ENCODE measurements at places on chromosomes 11 and 22. TPM values are rescaled to one million over a fixed set of nuclear protein-coding genes. Genes with fewer than 3 reads are reported as not detected.

- DNase-seq = no peak
These were observed 45.6 kb downstream of the ZNF280B start for GRCh38 chr22:22462813-22463567.

GRCh38 chr11:59243633-59244032 lies 30.9 kb upstream of the MPEG1 start:
- no peak for DNase-seq

The PDE2A gene
- polyA plus RNA-seq = 26.1 TPM

DNA sequence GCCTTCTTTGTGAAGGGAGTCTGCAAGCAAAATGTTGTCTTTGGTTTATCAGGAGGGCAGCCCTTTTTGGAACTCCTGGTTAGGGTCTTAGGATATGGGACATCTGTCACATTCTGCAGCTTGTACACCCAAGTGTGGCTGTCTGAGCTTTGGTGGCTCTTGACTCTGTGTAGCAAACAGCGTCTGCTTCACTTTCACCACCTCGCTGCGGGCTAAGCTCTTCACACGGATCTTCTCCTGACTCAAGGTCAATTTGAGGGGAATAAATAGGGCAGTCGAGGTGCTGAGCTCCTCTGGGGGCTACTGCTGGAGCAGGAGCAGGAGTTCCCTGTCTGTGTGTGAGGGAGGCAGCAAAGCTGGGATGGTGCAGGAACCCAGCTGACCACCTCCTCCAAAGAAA lies 10.6 kb downstream of the MICAL2 start:
- DNase-seq = no peak

The AMOTL1 gene
- 65.6 TPM for polyA plus RNA-seq

DNA sequence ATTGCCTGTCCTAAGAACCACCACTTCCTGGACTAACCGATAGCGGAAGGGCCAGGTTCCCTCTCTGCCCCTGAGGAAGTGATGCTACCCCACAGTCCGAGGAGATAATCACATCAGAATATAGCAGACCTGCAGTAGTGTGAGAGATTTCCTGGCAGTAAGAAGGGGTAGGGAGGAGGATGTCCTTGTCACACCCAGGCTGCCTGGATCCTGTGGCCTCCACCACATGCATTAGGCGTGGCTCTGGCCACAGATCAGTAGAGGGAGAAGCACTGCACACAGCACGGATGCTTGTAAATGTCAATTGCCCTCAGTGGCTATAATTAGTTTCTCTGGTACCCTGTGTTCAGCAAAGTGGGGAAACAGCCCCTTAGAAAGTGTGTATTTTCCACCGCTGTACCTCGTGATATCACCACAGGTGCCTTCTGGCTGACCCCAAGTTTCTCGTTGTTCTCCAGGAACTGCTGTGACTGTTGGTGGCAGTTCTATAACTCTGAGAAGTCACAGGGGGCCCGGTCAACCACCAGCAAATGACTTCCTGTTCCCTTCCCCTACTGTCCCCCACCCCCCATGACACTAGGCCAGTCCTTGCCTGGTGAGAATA lies 61.8 kb downstream of the UBASH3B start:
- DNase-seq = no peak

The DEUP1 gene
- 0.71 TPM for polyA plus RNA-seq

DNA sequence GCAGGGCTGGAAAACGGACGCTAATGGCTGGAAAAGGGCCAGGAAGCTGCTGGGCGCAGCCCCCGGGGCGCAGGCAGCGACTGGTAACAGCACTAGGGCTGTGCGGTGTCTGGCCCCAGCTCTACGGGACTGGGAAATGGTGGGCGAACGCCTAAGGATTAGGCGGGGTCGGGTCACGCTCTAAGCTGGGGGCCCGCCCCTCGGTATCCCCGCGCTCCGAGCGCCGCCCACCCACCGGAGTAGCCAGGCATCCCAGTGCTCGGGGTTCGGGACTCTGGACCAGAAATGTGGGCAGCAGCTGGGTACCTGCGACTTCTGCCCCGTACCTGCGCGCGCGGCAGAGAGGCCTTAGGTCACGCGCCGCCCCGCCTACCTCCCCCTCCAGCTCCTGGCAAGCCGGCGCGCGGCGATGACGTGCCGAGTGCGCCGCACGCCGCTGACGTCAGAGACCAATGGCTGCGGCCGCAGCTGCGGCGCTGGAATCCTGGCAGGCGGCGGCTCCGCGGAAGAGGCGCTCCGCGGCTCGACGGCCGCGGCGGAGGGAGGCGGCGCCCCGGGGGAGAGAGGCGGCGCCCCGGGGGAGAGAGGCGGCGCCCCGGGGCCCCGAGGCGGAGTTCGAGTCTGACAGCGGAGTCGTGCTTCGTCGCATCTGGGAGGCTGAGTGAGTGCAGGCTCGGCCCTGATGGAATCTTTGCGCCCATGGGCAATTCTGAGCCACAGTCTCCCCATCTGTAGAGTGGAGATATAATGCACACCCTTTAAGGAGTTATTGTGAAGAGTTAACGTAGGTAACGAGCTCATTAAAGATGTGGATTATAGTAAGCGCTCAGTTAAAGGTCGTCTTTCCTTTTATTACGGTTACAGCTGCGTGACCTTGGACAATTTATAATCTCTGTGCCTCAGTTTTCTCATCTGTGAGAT lies at the start of the genes HPS4 and SRRD:
Gene HPS4 (minus strand): TSS at position 345 of the 921 bp plus-strand sequence. CDS start 2,021 bp downstream, outside the sequence.
Gene SRRD (plus strand): TSS at position 439 of the 921 bp plus-strand sequence. CDS start 14 bp downstream, at position 453.
- peak; percentile 91 for DNase-seq

DNA sequence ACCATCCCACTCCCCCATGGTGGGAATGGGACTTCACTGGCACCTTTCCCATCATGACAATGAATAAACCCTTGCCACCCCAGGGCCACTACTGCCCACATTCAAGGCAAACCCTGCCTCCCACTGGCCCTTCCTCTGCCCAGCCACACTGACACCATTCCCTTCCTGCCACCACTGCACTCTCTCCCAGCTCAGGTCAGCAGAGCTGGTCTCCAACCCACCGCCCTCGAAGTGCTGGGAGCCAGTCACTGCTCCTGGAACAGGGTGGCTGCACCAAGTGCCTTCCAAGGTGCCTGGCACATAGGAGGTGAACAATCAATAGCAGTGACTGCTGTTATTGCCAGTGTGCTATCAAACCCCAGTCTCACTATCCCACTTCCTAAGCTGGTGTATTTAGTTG lies 27.1 kb downstream of the PRDM10 start:
- no peak for DNase-seq

The AQP11 gene
- 8.8 TPM for polyA plus RNA-seq

DNA sequence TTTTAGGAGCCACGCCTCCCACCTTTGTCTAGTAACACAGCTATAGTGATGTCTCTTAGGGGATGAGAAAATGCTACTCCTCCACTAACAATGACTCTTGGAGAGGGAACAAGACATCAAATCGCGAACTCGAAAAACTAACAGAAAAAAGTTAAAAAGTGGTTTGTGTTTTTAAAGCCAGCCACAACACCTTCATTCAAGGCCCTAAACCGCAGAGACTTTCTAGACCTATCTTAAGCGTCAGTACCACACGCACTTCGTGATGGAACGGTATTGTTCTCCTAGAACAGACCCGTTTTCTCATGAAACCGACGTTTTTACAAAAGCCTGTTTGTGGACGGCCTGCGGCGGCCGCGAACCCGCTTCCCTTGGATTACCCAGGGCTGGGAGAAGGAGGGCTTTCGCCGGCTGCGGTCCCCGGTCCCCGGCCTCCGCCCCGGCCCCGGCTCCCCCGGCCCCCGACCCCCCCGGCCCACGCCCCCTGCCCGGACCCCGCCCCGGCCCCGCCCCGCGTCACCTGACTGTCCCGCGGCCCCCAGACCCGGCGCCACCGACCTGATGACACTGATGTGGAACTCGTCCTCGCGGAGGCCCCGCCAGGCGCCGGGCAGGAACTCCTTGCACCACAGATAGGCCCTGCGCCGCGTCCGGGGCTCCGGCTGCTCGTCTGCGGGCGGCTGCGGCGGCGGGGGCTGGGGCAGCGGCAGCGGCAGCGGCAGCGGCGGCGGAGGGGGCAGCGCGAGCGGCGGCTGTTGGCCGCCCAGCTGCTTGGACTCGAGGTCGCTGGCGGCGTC lies 718 bp downstream of the CHKA start:
- DNase-seq = peak; percentile 56

DNA sequence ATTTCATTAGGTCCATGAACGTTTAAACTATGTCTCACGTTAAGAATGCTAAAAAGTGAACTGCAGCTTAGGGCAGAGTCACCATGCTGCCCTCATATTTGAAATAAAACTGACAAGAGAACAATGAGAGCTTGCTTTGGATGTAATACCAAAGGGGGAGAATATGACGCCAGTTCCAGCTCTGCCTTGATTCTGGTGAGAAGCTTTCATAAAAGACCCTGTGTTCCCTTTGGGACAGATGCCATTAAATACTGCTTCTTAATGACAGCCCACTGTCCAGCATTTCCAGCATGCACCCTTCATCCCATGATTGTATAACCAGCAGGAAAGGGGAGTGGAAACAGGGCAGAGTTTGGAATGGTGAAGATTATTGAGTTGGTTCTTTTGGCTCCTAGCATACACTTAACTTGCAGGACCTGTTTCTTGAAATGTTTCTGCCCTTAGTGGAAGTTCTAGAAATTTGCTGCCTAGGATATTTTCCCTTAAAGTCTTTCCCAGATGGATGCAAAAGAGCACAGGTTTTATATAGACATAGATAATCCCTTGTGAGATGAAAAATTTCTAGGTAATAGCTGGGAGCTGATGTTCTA lies 139.3 kb upstream of the LDLRAD3 start:
- DNase-seq = peak; percentile 37

The SLC1A2 gene
- polyA plus RNA-seq = 108 TPM

GRCh38 chr22:37467391-37467955 lies 18.7 kb downstream of the MFNG start:
- DNase-seq = peak; percentile 81

Data from brain (organoid and tissue), 16 donors.